Natural killer cell treated with Interleukin-12 subunit alpha and Interleukin-12 subunit beta and Interleukin-15 and Interleukin-18, amount 100 ng/mL, for 72 hours (primary cell): ENCODE measurements at places on chromosomes 7 and 10. TPM values are rescaled to one million over a fixed set of nuclear protein-coding genes. Genes with fewer than 3 reads are reported as not detected.

Gene TFR2
- total RNA-seq: 10.1 TPM

Gene GIMAP6
- 88.4 TPM for total RNA-seq

Gene PHKG1
- total RNA-seq: 6.2 TPM

Gene CFAP70
- 1.5 TPM for total RNA-seq

Gene PNLIP
- not detected for total RNA-seq

Gene ARHGAP21
- total RNA-seq: 34.7 TPM

Gene MAT1A
- not detected for total RNA-seq

Gene ABHD11
- total RNA-seq: 24.2 TPM
